CD4-positive, alpha-beta T cell (primary cell): ENCODE measurements at places on chromosomes 13 and 19.

DNA sequence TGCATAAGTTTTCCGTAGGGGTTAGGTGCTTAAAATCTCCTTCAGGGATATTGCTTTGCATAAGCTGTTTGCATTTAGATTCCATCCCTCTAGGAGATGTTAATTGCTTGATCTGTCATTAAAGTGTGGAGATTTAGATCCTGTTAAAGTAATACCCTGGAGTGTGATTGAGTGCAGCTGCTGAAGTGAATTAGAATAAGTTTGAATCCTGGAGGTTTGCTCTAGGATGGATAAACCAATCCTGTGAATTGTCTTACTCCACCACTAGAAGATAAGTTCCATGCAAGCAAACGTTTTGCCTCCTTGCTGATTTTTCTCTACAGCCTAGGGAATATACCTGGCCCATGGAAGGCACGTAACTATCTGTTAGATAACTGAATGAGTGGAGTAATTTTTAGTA, 1487.2 kb upstream of the PRR20A start:
- H3K27ac ChIP-seq = no peak overlapping the region
- H3K4me1 ChIP-seq = no peaks in the 10 kb centered on the region
- H3K4me3 ChIP-seq = no peak overlapping the region

- DNase-seq = no peak
- H3K4me1 ChIP-seq = peaks cover 10% of the 10 kb centered on the region
- no peaks in the 10 kb centered on the region for H3K36me3 ChIP-seq
- peak overlapping the region; percentile 50 for H3K4me3 ChIP-seq
- peaks cover 18% of the 10 kb centered on the region for H3K27me3 ChIP-seq
These were observed 20.4 kb upstream of the ZNF91 start for GRCh38 chr19:23415561-23416191.

GRCh38 chr19:2053601-2054389, 2.8 kb upstream of the MKNK2 start:
- H3K4me3 ChIP-seq = no peak overlapping the region
- peaks cover 78% of the 10 kb centered on the region for H3K4me1 ChIP-seq
- H3K27me3 ChIP-seq = no peaks in the 10 kb centered on the region
- no peak overlapping the region for H3K27ac ChIP-seq
- peaks cover 9% of the 10 kb centered on the region for H3K36me3 ChIP-seq

DNA sequence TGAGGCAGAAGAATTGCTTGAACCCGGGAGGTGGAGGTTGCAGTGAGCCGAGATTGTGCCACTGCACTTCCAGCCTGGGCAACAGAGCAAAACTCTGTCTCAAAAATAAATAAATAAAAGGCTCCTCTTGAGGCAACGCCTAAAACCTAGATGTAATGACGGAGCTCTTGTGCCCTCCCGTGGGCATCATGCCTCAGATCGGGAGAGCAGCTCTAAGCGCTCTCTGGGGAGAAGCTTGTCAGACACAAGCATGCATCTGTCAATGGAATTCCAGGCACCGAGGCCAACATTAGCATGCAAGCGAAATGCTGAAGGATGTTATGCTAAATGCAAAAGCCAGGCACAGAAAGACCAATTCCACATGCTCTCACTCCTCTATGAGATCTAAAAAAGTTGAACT, 45.6 kb upstream of the MRI1 start:
- no peak overlapping the region for H3K4me3 ChIP-seq
- no peaks in the 10 kb centered on the region for H3K36me3 ChIP-seq
- no peaks in the 10 kb centered on the region for H3K4me1 ChIP-seq
- no peak for DNase-seq
- H3K27me3 ChIP-seq = peaks cover 4% of the 10 kb centered on the region
- no peak overlapping the region for H3K27ac ChIP-seq

DNA sequence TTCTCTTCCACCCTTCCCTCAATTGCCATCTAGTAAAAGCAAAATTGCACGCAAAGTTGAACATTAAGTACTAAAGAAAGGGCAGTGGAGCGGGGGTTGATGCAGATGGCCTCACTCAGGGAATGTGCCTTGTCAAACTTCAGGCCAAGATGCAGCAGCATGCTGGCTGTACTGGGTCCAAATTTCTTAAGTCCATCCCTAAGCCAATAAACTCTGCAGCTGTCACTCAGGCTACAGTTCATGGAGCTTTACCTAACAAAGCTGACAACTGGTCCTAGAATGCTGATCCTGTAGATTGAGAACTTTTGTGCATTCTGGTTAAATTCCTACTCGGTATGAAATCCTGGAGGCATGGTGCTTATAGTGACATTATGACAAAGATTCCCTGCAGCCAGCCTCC, 88.4 kb downstream of the FOXO1 start:
- no peaks in the 10 kb centered on the region for H3K27me3 ChIP-seq
- H3K36me3 ChIP-seq = no peaks in the 10 kb centered on the region
- no peak overlapping the region for H3K27ac ChIP-seq
- no peak for DNase-seq
- peaks cover 57% of the 10 kb centered on the region for H3K4me1 ChIP-seq

DNA sequence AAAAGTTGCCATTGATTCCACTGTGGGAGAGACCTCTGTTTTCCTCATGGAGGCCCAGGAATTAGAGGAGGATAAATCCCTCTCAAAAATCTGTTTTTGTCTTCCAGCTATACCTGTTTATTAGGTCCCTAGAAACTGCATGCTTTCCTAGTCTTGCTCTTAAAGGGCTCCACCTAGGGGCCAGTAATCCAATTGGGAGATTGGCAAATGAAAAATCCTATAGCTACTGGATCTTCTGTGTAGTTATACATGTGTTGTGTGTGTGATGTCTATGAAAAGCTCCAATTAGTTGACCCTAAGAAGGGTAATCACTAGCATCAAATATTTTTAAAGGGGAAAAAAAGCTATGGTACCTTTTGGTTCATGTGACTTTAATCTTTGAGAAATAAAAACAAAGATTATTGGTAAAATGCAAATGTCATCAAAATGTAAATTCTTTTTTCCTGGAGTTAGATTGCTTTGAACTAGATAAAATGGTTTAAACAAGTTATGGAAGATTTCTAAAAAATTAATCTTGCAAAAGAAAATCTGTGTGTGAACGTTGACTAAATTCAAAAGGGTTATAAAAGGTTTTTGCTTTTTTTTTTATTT, 63.4 kb upstream of the C1QTNF9B start:
- no peak overlapping the region for H3K4me3 ChIP-seq
- peak; percentile 14 for DNase-seq

DNA sequence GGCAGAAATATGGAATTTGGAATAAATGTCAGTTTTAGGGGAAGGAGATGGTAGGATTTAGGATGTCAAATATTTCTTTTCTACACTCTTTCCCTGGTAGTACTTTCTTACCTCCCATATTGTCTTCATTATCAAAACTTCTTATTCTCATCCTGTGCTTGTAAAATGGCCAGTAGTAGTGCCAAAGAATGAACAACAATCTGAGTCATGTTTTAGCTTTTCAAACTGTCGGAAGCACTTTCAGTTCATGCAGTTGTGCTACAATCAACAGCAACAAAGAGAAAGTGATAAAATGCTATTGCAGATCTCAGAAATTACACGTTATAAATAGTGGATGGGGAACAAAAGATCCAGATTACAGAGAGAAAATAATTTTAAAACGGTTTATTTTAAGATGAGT, 193.7 kb upstream of the RXFP2 start:
- no peaks in the 10 kb centered on the region for H3K36me3 ChIP-seq
- H3K27me3 ChIP-seq = no peaks in the 10 kb centered on the region
- H3K4me1 ChIP-seq = no peaks in the 10 kb centered on the region
- no peak overlapping the region for H3K27ac ChIP-seq
- H3K4me3 ChIP-seq = no peak overlapping the region
- DNase-seq = no peak

DNA sequence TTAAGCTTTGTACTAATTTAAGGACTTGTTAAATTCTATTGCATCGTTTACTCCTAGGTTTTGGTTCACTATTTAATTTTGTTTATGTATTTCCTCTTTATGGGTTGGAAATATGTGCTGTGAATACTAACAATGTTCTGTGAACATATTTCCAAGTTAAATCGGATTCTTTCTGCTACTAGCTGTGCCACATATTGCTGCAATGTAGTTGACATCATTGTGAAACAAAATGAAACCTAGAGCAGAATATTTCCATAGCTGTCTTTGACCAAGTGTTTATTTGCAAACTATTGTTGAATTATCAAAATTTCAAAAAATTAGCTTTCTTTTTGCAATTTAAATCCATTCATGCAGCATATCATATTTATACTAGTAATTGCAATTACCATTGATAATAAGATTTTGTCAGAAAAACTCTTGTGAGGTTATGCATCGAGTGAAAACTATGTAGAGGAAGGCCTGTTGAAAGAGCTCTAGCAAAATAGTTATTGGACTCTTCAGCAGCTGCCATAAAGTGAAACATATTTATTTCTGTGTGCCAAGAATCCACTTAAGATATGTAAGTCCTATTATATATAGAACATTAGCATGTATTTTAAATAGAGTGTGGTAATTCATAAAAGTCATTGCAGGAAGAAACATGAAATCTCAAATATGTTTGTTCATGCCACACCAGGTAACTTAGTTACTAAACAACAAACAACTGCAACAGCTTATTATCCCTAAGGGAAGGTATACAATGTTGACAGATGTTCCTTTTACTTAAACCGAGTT, 575.1 kb downstream of the SLITRK6 start:
- DNase-seq = no peak
- H3K4me1 ChIP-seq = no peaks in the 10 kb centered on the region

DNA sequence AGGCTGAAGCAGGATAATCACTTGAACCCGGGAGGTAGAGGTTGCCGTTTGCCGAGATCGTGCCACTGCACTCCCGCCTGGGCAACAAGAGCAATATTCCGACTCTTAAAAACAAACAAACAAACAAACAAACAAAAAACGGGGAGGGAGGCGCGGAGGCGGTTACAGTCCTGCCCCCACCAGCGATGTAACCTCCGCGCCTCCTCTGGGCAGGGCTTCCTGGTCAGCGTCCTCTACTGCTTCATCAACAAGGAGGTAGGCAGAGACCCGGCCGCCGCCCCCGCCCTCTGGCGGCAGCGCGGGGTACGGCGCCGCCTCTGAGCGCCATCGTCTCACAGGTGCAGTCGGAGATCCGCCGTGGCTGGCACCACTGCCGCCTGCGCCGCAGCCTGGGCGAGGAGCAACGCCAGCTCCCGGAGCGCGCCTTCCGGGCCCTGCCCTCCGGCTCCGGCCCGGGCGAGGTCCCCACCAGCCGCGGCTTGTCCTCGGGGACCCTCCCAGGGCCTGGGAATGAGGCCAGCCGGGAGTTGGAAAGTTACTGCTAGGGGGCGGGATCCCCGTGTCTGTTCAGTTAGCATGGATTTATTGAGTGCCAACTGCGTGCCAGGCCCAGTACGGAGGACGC, 10.2 kb downstream of the SNRPD2 start:
- peak overlapping the region; percentile 47 for H3K4me3 ChIP-seq
- H3K27me3 ChIP-seq = no peaks in the 10 kb centered on the region
- H3K36me3 ChIP-seq = peaks cover 29% of the 10 kb centered on the region
- H3K4me1 ChIP-seq = peaks cover 29% of the 10 kb centered on the region
- peak; percentile 87 for DNase-seq

DNA sequence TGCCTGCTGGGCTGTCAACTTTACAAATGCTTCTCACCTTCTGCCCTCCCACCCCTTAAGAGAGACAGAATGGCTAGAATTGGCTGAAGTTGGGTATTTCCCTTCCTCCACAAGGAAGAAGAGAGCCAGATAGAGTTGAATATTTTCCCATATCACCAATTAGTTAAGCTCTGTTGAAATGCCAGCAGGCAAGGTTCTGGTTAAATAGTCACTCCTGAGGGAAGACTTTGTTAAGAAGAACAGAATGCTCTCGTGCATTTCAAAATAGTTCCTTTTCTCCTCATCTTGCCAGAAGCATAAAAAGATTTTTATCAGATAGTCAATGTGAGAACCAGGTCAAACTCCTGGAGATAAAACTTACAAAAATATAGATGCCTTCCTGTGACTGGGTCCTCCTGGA, 2857.0 kb upstream of the PCDH20 start:
- no peak for DNase-seq
- H3K36me3 ChIP-seq = no peaks in the 10 kb centered on the region
- no peak overlapping the region for H3K4me3 ChIP-seq
- H3K27ac ChIP-seq = no peak overlapping the region
- H3K27me3 ChIP-seq = no peaks in the 10 kb centered on the region

GRCh38 chr13:100075700-100076587, 12.9 kb upstream of the PCCA start:
- H3K4me1 ChIP-seq = no peaks in the 10 kb centered on the region
- no peak overlapping the region for H3K4me3 ChIP-seq
- no peak for DNase-seq
- H3K36me3 ChIP-seq = no peaks in the 10 kb centered on the region
- no peaks in the 10 kb centered on the region for H3K27me3 ChIP-seq

DNA sequence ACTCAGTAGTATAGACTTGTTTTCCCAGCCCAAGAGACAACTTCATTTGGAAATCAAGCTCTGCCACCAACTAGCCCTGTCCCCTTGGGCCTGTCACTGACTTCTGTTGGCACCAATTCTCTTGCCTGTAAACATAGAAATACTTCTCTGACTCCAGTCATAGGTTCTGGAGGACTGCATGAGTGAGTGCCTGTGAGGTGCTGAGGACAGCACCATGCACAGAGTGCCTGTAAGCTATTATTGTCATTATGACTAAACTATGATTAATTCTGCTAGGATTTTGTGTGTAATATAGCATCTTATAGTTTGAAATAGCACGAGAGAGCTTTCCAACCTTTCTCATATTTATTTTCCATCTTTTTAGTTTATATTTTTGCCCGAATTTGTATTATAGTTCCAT, 247.9 kb downstream of the MYO16 start:
- no peaks in the 10 kb centered on the region for H3K4me1 ChIP-seq
- DNase-seq = no peak
- no peak overlapping the region for H3K4me3 ChIP-seq
- no peaks in the 10 kb centered on the region for H3K27me3 ChIP-seq
- no peaks in the 10 kb centered on the region for H3K36me3 ChIP-seq

GRCh38 chr19:49421039-49421877, 2.0 kb downstream of the PTH2 start:
- no peak overlapping the region for H3K4me3 ChIP-seq
- H3K27me3 ChIP-seq = peaks cover 65% of the 10 kb centered on the region
- no peaks in the 10 kb centered on the region for H3K36me3 ChIP-seq
- H3K27ac ChIP-seq = no peak overlapping the region

- H3K4me1 ChIP-seq = no peaks in the 10 kb centered on the region
- no peaks in the 10 kb centered on the region for H3K27me3 ChIP-seq
- no peak overlapping the region for H3K27ac ChIP-seq
- DNase-seq = no peak
- no peak overlapping the region for H3K4me3 ChIP-seq
These were observed 1286.4 kb downstream of the PCDH9 start for GRCh38 chr13:65943708-65944107.
